Uterine smooth muscle cell (primary cell): ENCODE measurements at places on chromosomes 2 and 18. TPM values are rescaled to one million over a fixed set of nuclear protein-coding genes. Genes with fewer than 3 reads are reported as not detected.

SH3RF3 gene
- 2.1 and 4.7 TPM in 2 replicates for total RNA-seq

LYPD6B gene
- total RNA-seq = not detected in 2 replicates

C2orf66 gene
- under 0.01 and 0.12 TPM in 2 replicates for total RNA-seq

FAM228A gene
- under 0.01 and 0.11 TPM in 2 replicates for total RNA-seq

SLC16A14 gene
- total RNA-seq = 2.2 and 3.5 TPM in 2 replicates

CENPA gene
- total RNA-seq = 7.7 and 32.9 TPM in 2 replicates

ORC4 gene
- total RNA-seq = 47.0 and 62.5 TPM in 2 replicates

CCDC74B gene
- total RNA-seq = 7.5 and 9.8 TPM in 2 replicates

CYB5A gene
- total RNA-seq = 54.6 and 57.9 TPM in 2 replicates

EPHA4 gene
- total RNA-seq = 16.5 and 33.2 TPM in 2 replicates

DNAJC27 gene
- total RNA-seq = 6.0 and 7.2 TPM in 2 replicates

RAB31 gene
- 50.5 and 71.5 TPM in 2 replicates for total RNA-seq

IL1B gene
- 0.77 and 1.7 TPM in 2 replicates for total RNA-seq

TMEM178A gene
- 0.22 and 1.4 TPM in 2 replicates for total RNA-seq

GRB14 gene
- 0.89 and 1.00 TPM in 2 replicates for total RNA-seq

HOXD13 gene
- total RNA-seq = 7.5 and 7.7 TPM in 2 replicates

RIT2 gene
- total RNA-seq = not detected in 2 replicates

GYPC gene
- 81.0 and 82.4 TPM in 2 replicates for total RNA-seq

MAB21L4 gene
- total RNA-seq = under 0.01 TPM in 1 of 2 replicates, not detected in the other

HOXD9 gene
- 0.66 and 0.75 TPM in 2 replicates for total RNA-seq

VWC2L gene
- under 0.01 TPM in 1 of 2 replicates, not detected in the other for total RNA-seq

TEX44 gene
- total RNA-seq = not detected in 2 replicates

ABCG8 gene
- not detected in 2 replicates for total RNA-seq

FAM161A gene
- total RNA-seq = 3.9 and 4.4 TPM in 2 replicates

GCG gene
- total RNA-seq = not detected in 2 replicates

TUBA4B gene
- 0.11 TPM in 1 of 2 replicates, not detected in the other for total RNA-seq

PLB1 gene
- total RNA-seq = 1.9 and 3.1 TPM in 2 replicates

CCDC68 gene
- total RNA-seq = 1.8 and 1.9 TPM in 2 replicates

CCDC85A gene
- total RNA-seq = 2.4 and 4.6 TPM in 2 replicates

SLC4A5 gene
- total RNA-seq = 0.25 and 0.44 TPM in 2 replicates

ANKRD53 gene
- total RNA-seq = 0.22 and 0.50 TPM in 2 replicates

LIMS2 gene
- total RNA-seq = 0.33 and 1.4 TPM in 2 replicates

RAD51AP2 gene
- 0.11 TPM in 1 of 2 replicates, not detected in the other for total RNA-seq

ZBTB14 gene
- total RNA-seq = 13.0 and 13.3 TPM in 2 replicates

RAB17 gene
- 0.11 and 0.12 TPM in 2 replicates for total RNA-seq

TRIM43 gene
- not detected in 2 replicates for total RNA-seq

CKAP2L gene
- 3.9 and 15.8 TPM in 2 replicates for total RNA-seq

CDKL4 gene
- 0.75 and 0.77 TPM in 2 replicates for total RNA-seq

IL37 gene
- total RNA-seq = 0.22 TPM in 1 of 2 replicates, not detected in the other

DLX2 gene
- under 0.01 TPM in 1 of 2 replicates, not detected in the other for total RNA-seq

FBXO36 gene
- 1.9 and 4.5 TPM in 2 replicates for total RNA-seq

RAMP1 gene
- 13.1 and 40.0 TPM in 2 replicates for total RNA-seq

PLGLB1 gene
- 0.22 and 0.50 TPM in 2 replicates for total RNA-seq

CAVIN2 gene
- 1.2 and 4.4 TPM in 2 replicates for total RNA-seq

HRH4 gene
- under 0.01 and 0.12 TPM in 2 replicates for total RNA-seq

COA5 gene
- total RNA-seq = 20.9 and 30.9 TPM in 2 replicates

ANKRD23 gene
- total RNA-seq = 2.0 and 2.4 TPM in 2 replicates

SMCHD1 gene
- 96.5 and 104 TPM in 2 replicates for total RNA-seq

MROH2A gene
- not detected in 2 replicates for total RNA-seq

GULP1 gene
- 68.8 and 80.1 TPM in 2 replicates for total RNA-seq

RRM2 gene
- 21.0 and 76.0 TPM in 2 replicates for total RNA-seq
